Stimulated activated CD8-positive, alpha-beta memory T cell treated with anti-CD3 and anti-CD28 coated beads, Interleukin-7, amount 100 ng/mL, for 1 hour (primary cell): ENCODE measurements at places on chromosomes 6 and 20.

DNA sequence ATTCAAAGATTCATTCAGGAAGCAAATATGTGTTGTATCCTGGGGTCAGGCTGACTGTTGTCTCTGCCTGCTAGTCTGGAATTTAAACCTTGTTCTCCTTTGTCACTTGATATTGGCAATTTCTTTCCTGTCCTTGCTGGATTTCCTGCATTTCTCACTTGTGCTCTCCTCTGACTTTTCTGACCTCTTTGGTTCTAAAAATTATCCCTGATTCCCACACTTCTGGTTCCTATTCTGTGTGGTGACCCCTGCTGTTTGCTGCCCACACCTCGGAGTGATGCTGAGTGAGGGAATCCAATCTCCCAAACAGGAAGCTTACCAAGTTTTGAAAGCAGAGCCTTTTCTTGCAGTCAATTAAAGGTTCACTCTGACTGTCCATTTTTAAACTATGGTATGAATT lies 345.3 kb downstream of the CDKAL1 start:
- no peak for DNase-seq

DNA sequence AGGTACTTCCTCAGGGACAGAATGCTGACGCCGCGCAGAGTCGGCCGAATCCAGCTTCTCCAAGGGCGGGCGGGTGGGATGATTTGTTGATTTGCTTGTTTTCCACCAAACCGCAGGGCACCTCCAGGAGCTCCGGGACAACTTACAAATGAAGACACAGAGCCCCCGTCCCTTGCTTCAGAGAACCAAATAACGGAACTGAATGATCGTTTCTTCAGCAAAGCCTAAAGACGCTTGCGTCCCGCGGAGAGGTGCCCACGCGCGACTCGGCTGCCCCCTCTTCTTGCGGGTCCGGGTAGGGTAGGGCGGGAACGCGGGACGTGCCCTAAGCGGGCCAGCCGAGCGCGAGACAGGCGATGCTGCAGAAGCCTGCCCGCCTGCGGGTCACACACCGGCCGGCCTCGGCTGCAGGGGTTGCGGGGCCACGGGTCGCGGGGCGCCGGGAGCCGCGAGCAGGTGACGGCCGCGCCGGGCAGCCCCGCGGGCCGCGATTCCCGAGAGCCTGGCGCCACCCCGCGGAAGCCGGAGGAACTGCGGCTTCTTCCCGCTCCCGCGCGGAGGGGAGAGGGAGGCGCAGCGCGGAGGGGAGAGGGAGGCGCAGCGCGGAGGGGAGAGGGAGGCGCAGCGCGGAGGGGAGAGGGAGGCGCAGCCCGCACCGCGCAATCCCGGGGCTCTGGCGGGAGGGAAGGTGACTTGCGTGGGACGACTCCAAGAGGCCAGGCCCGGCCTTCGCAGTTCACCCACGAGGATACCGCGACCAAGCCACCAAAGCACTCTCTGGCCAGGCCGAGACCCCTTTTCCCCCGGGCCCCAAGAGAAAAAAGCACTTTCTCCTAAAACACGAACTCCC lies 7.7 kb upstream of the FOXF2 start:
- DNase-seq = no peak

- no peak for DNase-seq
Observed at GRCh38 chr6:62371453-62372210, 85.6 kb upstream of the KHDRBS2 start.

GRCh38 chr6:153131037-153131981 lies at the start of gene RGS17:
Gene RGS17 (minus strand): TSS chr6:153131282. CDS start chr6:153044018, 87,264 bp downstream.
- DNase-seq = no peak

GRCh38 chr6:170259278-170259677 lies 31.6 kb downstream of the DLL1 start:
- DNase-seq = no peak

GRCh38 chr6:154605178-154605881 lies 94.8 kb upstream of the CNKSR3 start:
- no peak for DNase-seq

GRCh38 chr6:44260011-44260410 lies 2.7 kb upstream of the SLC35B2 start:
- DNase-seq = no peak

- DNase-seq = no peak
Observed at GRCh38 chr6:24775520-24776058, 852 bp downstream of the GMNN start.

GRCh38 chr6:15555101-15556038 lies 107.5 kb downstream of the DTNBP1 start:
- DNase-seq = no peak

GRCh38 chr6:328136-328670 lies 35.9 kb downstream of the DUSP22 start:
- DNase-seq = no peak

DNA sequence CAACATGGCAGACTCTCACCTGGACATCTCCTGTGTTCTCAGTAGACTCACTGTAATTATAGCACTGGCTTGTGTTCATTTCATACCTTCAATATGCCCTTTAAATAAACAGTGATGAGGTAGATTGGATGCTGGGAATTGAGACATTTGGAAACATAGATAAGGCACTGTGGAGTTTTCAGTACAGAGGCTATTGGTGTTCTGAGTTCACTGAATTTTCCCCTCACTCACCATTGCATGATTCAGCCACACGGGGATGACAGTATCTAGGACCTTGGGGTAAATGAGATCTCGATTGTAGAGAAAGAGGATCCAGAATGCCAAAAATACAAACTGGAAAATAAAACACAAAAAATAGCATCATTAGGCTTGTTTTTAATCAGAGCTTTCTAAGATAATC lies 12.6 kb downstream of the ADTRP start:
- DNase-seq = no peak

DNA sequence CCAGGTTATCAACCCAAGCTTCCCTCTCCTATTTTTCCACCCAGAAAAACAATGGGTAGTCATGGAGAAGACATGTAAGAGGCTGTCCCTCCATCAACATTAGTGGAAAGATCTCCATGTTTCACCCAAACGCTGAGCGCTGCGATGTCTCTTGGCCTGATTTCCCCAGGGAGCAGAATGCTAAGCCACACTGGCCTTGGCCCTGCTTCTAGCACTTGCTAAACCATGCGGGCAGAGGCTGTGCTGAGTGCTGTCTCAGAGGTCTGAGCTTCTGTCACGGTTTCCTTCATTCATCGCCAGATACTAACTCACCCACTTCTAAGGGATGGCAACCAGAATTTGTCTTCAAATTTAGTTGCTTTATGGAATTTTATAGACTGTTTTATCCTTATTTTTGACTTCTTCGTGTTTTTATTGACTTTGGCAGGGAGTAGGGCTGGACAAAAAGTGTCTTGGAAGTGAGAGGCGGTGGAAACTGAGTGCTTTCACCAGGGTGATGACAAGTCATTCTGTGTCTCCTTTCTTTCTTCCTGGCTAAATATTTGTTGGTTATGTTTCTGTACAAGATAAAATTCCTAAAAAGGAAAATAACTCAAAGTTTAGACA lies 181.4 kb upstream of the UST start:
- no peak for DNase-seq

DNA sequence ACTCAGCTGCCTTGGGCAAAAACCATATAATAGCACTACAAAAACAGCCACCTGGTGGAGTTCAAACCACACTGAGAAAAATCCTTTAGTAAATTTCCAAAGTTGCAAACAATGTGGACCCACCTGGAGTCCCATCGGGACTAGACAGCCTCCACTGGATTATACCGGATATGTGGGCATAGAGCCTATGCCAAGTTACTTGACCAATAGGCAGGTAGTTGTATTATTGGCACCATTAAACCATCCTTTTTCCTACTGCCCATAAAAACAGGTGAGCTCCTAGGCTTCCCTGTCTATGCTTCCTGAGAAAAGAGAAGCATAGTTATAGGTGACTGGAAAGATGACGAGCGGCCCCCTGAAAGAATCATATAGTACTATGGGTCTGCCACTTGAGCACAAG lies 51.7 kb upstream of the ADGRF4 start:
- DNase-seq = no peak

DNA sequence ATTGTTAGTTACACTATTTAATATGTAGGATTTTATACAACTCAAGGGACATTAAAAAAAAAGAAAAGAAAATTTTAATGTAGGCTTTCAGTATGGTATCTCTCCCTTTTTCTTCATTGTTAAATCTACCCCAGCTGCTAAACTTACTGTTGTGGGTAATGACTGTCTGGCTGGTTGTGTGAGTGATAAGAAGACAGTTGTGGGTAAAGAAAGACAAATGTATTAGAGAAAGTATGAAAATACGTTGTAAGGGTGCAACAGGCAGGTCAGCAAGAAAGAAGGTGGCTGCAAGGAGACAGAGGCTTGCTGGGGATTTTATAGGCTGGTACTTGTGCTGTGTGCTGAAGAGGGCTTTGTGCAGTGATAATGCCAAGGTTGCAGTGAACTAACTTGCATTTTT lies 91.4 kb upstream of the FOXO3 start:
- no peak for DNase-seq

DNA sequence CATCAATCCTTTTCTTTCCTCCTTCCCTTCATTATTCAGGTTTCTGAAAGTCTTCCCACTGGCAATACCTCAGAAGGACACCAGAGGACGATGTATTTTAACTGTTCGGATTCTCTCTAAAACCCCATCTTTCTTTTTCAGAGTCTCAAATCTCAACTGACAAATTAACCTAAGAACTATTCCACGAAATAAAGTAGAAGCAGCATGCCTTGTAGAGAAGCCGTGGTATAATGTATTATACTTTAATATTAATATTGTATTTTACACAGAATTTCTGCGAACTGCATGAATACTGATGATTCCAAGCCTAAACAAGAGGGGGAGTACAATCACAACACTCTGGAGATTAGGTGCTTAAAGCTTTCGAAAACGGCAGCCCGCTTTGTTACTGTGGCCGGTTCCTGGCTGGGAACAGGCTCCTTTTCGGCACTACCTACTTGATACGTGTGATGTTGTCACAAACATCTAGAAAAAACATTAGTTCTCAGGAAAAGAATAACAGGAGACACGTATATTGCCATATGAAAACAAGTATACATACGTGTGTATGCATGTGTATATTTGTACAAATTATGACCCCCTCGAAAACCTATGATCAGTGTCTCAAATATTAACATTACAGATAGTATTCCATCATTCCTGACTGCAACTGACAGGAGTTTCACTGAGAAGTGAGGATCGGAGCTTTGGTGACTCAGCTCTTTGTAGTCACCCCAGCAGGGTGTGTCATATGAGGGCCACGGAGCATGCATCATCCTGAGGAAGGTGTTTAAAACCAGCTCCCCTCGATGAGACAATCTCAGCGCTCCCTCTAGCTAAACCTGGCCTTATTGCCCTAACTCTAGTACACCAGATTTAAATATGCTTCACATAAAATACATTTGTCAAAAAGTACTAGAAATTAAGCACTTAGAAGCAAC lies 319.7 kb upstream of the TCF21 start:
- no peak for DNase-seq

DNA sequence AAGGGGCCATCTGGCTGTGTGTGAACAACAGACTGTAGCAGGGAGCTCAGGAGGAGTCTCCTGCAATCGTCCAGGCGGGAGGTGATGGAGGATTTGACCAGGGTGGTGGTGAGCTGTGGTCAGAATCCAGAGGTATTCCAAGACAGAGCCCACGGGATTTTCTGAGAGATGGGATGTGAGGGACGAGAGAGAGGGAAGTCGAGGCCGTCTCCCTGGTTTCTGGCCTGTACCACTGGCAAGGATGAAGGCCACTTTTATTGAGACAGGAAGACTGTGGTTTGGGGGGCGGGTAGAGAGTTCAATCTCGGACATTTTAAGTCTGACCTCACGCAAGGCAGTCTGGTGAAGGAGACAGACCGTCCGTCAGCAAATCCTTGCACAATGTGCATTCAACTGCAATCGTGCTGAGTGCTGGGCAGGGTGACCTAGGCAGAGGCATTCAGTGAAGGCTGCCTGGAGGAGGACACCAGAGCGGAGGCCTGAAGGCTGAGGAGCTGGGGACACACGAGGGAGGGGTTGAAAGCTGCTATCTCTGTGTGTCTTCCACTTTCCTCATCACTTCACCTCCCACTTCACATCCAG lies 53.9 kb downstream of the PREX1 start:
- no peak for DNase-seq

GRCh38 chr6:6711832-6712448 lies 123.4 kb downstream of the LY86 start:
- no peak for DNase-seq

DNA sequence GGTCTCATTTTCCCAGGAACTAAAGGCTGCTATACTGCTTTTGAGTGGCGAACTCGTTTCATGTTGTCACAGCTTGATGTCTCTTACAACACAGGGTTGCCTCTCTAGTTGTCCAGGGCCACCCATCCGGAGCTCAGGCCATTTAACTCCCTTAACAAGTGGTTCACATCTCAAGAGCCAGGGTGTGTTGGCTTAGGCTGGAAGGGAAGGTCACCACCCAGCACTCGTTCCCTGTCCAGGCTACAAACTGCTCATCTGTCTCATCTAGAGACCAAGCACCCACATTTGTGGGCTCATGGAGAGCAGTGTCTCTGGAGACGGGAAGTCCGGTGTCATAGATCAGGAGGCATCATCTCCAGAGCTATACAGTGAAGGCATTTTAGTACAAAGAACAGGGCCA lies 106.8 kb upstream of the EXOC2 start:
- no peak for DNase-seq

DNA sequence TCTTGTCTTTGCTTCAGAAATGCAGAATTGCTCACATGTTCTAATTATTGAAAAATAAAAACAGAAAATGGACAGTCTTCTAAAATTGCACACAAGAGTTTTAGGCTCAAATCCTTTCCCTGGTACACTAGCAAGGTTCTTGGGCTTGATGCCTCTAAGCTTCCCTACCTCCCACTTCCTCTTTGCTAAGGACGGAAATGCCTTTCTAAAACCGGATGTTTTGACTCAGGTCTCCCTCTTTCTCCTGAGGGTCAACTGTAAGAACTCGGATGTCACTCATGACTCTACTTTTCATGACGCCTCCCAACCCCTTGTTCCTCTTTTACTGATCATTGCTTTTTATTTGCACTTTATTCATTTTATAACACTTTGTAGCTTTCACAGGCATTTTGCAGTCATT lies 613.5 kb downstream of the C6orf118 start:
- no peak for DNase-seq

- DNase-seq = no peak
Observed at GRCh38 chr6:146265056-146265455, 236.2 kb downstream of the GRM1 start.

- no peak for DNase-seq
Observed at GRCh38 chr20:2814076-2814475, 711 bp upstream of the C20orf141 start.

DNA sequence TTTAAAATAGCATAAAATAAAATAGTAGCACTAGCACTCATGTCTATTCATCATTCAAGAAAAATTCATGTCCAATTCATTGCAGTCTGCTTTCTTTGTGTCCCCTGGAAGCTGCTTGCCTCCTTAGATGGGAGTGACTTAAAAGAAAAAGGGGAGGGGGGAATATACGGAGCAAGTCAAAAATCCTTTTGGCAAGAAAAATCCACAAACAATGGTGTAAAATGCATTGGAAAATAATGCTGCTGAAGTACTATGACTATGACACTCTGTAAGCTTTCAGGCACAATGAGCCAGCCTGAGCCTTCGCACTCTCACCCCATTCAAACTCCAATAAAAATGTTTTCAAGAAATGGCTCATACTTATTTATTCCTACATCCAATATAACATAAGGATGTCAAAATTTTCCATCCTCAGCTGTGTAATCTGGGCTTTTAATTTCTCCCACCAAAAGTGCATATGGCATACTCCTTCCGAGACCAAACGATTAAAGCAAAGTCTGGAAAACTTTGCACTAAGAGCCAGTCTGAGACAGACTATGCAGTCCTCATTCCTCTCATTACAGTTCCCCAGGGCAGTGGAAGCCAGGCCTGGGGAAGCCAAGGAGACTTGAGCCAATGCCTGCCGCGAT lies 790 bp downstream of the NEDD9 start:
- no peak for DNase-seq

GRCh38 chr20:19404826-19405225 lies 192.4 kb downstream of the SLC24A3 start:
- DNase-seq = no peak

GRCh38 chr6:33190504-33191107 lies 1.7 kb downstream of the COL11A2 start:
- DNase-seq = no peak
